Brain pericyte (primary cell): ENCODE measurements at places on chromosomes 1 and 21.

GRCh38 chr1:52364235-52364839, 1.7 kb downstream of the CC2D1B start:
- no peak for DNase-seq

- DNase-seq = no peak
Observed at GRCh38 chr1:115245227-115245626, 92.8 kb downstream of the NGF start.

GRCh38 chr1:8357329-8358101, 39.6 kb downstream of the SLC45A1 start:
- DNase-seq = no peak

GRCh38 chr1:85554630-85555327, 25.8 kb upstream of the CCN1 start:
- no peak for DNase-seq

- DNase-seq = peak; percentile 81
Observed at GRCh38 chr21:32516756-32517649, 68.3 kb downstream of the TCP10L start.

DNA sequence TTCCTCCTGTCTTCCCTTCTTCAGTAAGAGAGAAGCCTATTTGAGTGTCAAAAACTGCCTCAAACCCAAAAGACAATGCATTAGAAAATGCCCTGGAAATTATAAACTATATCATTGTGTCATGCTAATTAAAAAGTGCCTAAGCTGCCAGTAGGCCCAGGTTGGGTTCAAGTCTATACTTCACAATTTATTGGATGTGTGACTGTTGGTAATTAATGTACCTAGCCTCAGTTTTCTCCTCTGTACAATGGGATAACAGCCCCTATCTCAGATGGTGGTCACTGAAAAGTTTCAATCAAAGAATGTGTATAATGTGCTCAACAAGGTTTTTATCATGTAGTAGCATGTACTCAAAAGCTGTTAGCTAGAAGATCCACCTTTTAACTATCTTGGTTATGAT, 246.9 kb upstream of the DUSP10 start:
- no peak for DNase-seq

GRCh38 chr1:56017336-56017735, 562.0 kb downstream of the PLPP3 start:
- no peak for DNase-seq

DNA sequence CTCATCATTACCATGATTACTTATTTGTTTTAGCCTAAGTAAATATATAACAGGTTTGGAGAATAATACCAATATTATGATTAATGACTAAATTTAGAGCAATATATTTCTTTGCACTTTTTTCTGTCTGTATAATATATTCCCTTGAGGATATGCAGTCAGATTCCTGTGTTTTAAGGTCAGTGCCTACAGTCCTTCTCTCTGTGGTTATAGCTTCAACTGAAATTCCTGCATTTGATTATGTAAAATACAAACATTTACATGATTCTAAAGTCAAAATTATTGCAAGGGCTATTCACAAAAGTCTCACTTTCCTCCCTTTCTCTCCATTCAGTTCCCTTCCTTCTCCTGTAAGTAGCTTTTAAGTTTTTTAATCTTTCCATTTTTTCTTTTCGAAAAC, 142.9 kb upstream of the COL6A1 start:
- DNase-seq = no peak

GRCh38 chr1:180974236-180974635, 48.4 kb downstream of the STX6 start:
- no peak for DNase-seq

- no peak for DNase-seq
Observed at GRCh38 chr1:1914971-1915692, at the start of gene CALML6. TSS of gene CALML6 (plus strand) at chr1:1915260. CDS start at chr1:1915281, 21 bp downstream.

DNA sequence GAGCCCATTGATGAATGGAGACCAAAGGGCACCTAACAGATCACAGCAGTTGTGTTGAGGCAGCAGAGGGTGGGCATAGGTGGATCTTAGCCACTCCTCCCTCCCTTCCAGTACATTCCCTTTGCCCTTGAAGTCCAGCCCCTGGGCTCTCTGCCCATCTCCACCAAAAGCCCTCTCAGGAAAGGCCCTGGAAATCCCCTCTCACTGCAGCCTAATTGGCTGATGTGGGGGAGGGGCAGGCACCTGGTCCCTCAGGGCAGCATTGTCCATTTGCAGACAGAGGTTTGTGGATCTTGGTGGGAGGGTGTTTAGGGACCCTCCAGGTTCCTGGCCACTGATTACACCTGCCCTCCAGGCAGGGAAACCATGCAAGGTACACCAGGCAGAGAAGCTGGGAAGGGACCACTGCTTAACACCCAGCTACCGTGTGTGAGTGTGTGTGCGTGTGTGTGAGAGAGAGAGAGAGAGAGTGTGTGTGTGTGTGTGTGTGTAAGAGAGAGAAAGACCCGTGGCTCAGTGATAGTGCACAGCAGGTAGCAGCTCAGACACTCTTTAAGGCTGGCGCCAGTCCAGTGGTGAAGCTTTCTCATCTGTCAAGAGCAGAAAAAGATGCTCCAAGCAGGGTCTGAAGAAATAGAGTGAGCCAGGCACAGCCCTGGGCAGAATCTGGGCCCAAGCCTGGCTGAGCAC, 71.1 kb downstream of the MATN1 start:
- DNase-seq = no peak

DNA sequence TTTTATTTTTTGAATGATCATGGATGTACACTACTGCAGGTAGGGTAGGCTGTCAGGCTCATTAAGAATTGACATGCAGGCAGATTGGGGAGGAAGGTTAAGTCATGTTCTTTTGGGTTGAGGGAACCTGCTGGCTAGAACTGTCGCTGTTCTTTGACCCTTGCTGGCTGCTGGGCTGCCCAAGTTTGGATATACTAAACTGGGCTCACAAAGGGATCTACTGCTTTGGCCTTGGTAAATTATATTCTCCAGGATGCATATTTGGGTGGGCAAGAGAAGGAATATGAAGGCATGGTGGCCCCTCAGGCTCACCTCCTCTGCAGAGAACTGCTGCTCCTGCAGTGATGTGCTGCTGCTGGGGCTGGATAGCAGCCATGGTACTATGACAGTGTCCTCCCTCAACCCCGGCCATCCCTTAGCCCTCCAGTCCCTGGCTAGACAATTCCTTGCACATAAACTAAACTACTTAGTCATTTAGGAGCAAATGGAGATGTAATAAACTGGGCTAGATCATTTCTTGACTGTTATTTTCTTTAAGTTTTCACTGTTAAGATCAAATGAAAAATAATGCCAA, 6.1 kb downstream of the ATP1A1 start:
- no peak for DNase-seq

DNA sequence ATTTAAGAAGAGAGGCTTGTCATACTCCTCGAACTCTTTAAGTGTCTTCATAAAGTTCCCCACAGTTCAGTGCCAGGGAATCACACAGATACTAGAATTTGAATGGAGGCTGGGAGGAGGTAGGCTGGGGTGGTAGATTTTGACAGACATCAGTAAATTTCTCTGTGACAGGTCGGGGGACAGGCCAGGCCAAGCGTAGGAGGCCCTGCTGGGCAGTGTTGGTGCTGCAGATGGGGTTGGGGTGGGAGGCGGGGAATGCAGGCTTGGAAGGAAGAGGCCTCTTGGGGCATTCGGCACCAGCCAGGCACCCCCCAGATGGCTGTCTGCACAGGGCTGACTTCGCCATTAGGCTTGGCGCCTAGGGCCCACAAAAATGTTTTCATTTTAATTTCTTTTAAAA, 84.0 kb downstream of the MAN1C1 start:
- no peak for DNase-seq

- DNase-seq = no peak
Observed at GRCh38 chr21:17461014-17461413, 51.8 kb upstream of the CXADR start.

DNA sequence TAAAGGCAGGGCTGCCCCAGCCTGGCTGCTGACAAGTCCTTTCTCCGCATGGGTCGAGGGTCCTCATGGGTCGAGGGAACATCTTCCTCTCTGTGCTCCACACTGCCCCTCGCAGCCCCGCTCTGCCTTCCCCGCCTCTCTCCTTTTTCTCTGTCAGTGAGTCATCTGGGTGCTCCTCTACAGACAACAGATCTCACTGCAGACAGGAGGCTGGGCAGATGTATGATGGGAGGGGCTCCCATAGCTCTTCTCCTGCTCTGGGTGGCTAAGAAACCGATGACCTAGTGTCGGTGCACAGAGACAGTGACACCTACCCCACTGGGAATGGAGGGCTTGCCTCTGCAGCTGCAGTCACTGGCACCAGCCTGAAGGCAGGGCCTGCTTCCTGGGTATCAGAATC, 5.5 kb downstream of the KCNA10 start:
- DNase-seq = no peak

DNA sequence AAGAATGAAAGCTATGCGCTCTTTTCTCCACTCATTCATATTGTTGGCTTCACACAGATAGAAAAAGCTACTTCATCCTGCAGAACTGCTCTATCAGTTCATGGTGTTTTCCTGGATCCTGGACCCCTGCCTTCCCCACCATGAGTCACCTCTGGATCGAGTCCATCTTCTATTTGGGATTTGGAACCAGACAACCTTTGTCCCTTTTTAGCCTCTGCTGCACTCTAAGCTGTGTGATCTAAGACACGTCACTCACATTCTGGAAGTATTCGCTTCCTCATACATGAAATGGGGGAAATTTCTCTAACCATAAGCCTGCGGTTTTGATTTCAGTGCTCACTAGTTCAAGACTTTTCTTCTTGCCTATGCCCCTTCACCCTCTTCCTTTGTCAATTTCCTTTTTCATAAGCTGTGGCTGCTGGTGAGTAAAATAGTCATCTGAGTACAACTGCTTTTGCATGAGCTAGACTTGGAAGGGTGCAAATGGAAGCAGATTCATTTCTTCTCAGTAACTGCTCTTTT, 14.1 kb upstream of the DEGS1 start:
- DNase-seq = peak; percentile 50

DNA sequence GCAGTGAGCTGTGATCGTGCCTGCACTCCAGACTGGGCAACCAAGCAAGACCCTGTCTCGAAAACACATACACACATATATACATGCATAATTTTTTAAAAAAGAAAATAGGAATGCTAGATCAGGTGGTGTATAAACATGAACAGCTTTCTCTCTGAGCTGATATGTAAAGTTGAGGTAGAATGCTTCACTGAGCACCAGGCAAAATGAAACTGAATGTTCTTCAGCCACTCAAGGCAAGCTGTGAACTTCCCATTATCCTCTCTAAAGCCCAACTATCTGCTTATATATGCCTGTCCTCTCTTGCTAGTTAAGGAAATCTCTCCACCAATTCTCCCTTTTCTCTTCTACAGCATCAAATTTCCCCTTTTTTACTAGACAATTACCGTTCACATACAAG, 93.0 kb downstream of the NUF2 start:
- no peak for DNase-seq

- DNase-seq = no peak
Observed at GRCh38 chr1:150976879-150977694, 2.5 kb upstream of the CERS2 start.

GRCh38 chr1:21884456-21885235, 52.5 kb downstream of the HSPG2 start:
- DNase-seq = no peak

GRCh38 chr1:232467073-232467760, 162.7 kb downstream of the SIPA1L2 start:
- no peak for DNase-seq

DNA sequence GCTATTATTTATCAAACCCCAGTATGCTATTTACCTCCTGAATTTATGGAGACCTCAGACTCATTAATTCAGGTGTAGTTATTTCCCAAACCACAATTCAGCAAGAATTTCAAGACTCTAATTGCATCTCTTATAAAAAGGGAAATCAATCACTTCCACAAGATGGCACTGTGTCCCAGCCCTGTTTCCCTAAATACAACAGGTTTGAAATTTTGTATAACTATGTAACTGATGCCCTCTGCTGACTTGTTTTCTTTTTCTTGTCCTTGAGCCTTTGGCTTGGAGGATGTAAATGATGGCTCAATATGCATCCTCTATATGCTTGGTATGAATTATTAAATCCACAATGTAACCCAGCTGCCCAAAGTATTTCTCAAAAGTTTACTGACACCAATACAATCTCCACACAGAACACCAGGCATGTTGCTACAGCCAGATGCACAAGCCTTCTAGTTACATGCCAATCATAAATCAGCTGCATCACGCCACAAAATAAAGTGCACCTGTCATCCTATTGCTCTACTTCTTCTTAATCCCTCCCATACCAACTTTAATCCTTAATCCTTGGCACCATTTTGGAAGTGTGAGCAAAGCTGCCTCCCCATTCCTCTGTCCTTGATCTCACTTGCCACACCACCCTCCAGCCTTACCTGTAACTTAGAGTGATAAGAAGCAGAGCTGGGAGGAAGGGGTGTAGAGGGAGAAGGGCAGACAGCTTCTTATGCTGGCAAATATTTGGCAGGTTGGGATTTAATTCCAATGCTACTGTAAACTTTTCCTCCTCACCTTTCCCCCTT, 9.0 kb downstream of the C1orf105 start:
- DNase-seq = peak; percentile 18

GRCh38 chr1:15728937-15729657, 7.0 kb upstream of the SLC25A34 start:
- no peak for DNase-seq

DNA sequence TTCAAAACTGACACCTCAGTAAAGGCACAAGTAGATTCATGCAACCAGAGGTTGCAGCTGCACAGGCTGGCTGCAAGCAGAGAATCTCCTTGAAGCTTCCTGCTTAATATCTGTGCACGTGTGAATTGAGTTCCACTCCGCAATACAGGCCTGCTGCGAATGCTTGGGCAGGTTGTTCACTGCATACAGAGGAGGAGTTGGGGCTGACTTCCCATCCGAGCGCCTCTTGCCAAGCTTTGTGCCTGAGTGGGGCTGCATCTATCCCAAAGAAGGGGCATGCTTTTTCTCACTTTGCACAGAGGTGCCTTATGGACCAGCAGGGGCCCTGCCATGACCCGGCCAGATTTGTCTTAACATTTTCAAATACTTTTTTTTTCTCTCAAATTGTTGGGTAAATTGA, 17.9 kb upstream of the PADI1 start:
- no peak for DNase-seq

DNA sequence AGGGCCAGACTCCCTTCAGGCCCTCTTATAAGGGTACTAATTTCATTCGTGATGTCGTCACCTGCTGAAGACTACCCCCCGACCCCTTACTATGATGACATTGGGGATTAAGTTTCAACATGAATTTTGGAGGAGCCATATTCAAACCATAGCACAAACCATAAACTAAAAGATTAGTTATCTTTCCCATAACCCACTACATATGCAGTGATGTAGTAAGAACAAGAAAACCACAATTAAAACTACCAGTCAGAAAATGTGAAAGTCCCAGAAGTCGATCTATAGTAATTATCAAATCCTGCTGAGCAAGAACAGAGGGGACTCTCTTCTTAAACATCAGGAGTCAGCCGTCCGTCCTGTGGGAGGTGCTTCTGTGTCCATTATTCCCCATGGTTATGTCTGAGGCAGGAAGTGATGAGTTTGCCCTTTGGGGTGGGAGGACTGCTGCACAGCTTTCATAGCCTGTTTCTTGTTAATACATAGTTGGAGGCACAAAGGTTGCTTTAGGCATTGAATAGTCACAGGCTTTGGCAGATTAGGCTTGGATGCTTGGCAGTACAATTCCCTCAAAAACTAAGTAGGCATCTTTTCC, 35.9 kb upstream of the PTGFRN start:
- no peak for DNase-seq
